ENCODE measurements at places on chromosomes 7 and 10.

DNA sequence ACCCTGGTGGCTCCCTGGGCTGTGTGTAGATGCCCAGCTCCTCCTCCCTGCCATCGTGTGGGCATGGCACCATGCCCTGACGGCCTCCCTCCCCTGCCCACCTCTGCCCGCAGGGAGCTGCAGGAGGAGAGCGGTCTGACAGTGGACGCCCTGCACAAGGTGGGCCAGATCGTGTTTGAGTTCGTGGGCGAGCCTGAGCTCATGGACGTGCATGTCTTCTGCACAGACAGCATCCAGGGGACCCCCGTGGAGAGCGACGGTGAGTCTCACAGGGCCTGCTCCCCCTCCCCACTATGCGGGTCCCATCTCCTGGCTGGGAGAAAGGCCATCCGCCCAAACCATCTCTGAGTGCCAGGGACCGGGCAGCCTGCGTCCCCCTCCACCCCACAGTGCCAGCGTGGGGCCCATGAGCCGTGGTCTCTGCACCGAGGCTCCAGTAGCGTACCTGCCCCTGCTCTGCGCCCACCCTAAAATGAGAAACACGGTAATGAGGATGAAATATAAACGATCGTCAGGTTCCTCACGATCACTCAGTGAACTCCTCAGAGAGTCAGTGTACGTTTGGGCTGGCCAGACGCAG lies 7.8 kb downstream of the NUDT1 start:
- no peak for DNase-seq

- DNase-seq: no peak
Measured at GRCh38 chr7:94655126-94655847, 646 bp downstream of the SGCE start.

DNA sequence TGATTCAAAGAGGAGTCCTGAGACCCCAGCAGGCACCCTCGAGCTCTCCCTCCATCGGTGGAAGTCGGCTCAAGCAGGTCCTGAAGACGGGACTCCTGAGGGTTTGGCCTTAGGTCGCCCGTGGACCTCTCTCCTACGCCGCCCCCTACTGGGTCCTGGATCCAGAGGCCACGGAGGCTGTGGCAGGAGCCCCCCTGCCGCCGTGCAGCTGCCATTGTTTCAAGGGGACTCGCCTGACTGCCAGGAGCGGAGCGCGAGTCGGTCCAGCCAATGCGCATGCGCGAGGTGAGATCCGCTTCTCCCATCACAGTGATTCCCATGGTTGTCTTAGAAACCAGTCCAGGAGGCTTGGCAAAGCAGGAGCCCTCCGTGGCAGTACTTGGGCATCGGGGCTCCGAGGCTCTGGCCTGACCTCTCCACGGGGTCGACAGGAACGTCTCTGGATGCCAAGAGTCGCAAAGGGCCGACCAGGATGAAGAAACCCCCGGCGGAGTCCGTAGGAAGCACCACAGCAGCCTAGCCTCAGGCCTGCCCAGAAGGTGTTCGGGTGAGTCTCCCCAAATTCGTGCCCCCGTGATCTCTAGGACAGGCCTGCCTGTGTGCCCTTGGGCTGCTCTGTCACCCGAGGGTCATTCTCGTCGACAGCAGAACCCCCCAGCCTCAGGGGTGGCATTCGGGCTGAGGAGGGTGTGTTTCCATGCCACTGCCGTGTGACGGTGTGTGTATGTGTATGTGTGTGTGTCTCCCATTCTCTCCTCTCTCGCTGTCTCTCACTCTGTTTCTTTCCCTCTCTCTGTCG lies 322.3 kb downstream of the ZNF716 start:
- no peak for DNase-seq

- no peak for DNase-seq
Measured at GRCh38 chr7:6654842-6655610, 17.9 kb downstream of the ZNF316 start.

DNA sequence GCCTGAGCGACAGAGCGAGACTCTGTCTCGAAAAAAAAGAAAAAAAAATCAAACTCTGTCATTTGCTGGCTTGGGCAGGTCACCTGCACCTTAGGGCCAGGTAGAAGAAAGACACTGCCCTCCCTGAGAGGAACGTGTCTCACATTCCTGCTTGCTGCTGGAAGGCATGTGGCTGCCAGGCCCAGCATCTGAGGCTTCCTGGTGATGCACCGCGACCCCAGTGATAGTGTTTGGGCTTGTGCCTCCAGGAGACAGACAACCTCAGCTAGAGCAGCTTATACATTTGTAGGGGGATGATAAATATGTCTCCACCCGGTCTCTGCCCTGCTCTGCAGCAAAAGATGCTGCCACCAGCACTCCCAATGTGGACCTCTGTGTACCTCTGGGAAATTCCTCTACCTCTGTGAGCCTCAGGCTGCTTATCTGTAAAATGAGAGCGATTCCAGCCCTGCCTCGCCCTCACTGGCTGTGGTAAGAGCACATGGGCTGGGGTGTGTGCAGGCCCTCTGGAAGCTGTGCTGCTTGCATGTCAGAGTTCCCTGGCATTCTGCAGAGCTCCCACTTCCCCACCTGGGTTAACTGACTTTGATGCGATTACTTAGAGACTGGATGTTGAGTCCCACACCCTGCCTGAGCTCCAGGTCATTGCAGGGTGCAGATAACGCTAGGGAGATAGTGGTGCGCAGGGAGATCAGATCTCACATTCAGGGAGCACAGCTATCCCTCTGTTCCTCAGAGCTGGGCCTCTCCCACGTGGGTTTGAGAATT lies 19.9 kb downstream of the SLC29A3 start:
- DNase-seq: no peak

DNA sequence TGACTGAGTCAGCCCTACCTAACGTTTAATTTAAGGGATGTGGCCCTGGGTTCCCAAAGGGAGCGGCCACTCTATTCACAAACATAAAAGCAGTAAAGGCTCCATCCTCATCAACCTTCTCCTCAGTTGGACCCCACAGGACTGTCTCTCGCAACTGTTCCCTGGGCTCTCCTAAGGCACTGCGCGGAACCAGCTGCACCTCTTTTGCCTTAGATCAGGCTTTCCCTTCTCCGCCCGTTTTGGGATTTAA lies 689 bp upstream of the GTPBP4 start:
- no peak for DNase-seq

DNA sequence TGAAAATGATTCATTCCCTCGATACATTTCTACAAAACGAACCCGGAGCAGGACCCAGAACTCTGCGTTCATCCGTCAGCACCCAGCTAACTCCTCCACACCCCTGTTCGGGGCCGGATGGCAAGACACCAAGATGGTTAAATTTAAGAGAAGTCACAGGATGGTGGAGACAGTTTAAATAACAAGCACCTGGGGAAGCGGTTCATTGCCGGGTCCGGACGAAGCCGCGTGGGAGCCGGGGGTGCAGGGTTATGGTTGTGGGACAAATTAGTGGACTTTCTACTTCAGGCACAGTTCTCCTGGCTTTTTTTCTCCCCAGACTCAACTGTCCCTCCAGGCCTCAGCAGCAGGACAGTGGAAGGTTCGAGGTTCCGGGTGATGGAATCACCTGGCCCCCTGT lies 45.4 kb downstream of the ASB13 start:
- no peak for DNase-seq

DNA sequence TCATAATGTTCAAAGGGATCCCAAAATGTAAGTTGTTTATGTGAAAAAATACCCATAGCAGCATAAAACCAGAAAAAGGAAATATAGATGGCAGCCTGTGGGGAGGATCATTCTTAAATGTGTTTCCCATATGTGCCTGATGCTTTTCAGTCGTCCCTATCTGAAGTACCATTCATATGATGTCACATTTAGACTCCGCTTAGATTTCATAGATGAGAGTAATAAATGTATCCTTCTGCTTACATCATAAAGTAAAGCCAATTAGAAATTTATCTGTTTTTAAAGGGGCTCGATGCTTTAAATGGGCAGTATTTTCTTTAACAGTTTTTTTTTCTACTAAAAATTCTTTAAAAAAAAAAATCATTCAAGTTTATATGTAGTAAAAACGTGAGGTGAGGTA lies 136.1 kb downstream of the KAT6B start:
- DNase-seq: no peak

DNA sequence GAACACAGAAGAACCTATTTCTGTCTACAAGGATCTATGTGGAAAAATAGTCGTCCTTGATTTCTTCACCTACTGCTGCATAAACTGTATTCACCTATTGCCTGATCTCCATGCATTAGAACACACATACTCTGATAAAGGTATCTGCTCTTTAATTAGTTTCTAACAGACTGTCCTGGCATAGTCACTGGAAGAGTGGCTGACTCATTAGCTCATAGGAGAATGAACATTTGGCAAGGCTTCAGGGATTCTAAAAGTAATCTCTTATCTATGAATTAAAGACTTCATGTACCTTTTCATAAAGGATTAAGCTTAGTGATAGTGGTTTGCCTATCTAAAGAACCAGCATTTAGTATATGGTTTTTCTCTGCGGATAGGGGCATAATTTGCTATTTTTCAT lies 4.1 kb downstream of the NHLRC2 start:
- no peak for DNase-seq

DNA sequence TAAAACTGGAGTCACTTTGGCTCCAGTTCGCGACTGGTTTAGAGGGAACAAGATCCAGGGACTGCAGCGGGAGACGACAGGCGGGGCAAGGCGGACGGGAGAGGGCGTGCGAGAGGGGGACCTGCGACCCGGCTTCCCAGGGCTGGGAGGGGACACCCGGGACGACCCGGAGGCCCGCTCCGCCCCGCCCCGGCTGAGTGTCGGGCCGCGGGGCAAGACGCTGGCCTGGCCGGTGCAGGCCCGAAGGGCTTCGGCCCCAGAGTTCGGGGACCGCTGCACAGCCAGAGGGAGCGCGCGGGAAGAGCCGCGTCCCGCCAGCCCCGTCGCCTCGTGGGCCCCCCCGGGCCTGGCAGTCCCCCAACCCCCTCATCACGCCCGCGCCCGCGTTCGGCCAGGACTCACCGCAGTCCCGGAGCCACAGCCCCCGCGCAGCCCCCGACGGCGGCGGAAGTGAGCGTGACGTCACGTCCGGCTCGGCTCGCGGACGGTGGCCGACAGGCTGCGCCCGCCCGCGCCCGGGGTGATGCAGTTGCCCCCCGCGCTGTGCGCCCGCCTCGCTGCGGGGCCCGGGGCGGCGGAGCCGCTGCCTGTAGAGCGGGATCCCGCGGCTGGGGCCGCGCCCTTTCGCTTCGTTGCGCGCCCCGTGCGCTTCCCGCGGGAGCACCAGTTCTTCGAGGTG lies at the start of the genes TUBGCP2 and ZNF511:
Gene TUBGCP2, minus strand, starts transcription at position 452 of the 679 bp plus-strand sequence. CDS start 5,931 bp downstream, outside the sequence.
Gene ZNF511, plus strand, starts transcription at position 494 of the 679 bp plus-strand sequence. Its CDS starts 30 bp downstream, at position 524.
- DNase-seq: peak; percentile 80

DNA sequence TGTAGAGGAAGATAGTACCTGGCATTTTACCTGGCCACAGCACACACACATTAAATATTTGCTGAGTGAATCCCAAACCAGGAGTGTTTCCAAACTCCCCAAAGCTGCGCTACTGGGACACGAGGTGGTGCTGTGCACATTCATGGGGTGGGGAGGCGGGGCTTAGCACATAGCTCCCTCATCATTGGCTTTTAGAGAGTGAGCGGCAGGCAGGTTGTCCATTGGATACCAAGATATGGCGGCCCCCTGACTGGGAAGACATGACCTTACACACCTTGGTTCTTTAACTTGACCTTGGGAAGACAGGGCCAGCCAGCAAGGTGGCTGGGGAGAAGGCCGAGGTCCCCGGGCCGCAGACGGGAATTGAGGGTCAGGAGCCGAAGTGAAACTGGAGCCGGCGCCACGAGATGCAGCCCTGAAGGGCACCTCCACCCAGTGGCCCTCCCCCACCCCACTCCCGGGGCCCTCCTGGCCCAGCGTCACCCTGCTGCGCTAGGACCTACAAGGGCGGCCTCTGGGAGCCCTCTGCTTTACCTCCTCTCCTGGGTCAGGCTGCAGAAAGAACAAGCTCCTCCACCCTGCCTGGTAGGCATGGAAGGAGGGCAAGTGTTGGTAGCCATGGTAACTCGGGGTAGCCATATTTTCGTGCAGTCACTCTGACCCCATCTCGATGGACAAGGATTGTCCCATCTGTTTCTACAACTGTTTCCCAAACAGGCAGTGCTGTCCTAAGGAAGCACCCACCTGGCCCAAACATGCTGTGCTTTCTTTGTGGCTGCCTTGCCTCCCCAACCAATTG lies 24.0 kb downstream of the TMEM176A start:
- DNase-seq: no peak

DNA sequence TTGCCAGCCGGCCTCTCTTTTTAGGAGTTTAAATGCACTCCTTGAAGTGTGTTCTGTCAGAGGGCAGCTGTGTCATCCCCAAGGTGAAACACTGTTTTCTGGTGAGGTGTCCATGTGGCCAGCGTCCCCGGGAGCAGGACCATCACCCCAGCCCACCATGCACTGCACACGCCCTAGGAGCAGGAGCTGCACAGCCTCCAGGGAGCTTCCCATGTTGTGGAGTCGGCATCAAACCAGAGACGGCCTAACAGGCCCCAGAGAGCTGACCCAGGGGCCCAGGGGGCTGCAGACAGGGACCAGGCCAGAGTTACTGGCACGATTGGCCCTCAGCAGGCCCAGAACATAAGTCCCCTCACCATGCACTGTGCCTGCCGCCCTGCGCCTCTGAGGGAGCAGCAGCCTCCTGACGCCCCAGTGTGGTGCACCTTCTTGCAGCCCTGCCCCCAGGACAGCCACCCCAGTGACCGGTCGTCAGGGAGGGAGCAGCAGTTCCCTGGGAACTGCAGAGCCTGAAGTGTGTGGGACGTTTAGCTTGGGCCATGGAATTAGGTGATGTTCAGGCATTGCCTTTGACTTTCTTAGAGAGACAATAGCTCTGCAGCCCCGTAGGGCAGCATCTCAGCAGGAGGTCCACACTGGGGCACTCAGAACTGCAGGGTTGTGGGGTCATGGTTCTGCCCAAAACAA lies 97.9 kb downstream of the NKX6-2 start:
- DNase-seq: no peak

- DNase-seq: no peak
Measured at GRCh38 chr7:155585951-155586350, 39.6 kb upstream of the CNPY1 start.

DNA sequence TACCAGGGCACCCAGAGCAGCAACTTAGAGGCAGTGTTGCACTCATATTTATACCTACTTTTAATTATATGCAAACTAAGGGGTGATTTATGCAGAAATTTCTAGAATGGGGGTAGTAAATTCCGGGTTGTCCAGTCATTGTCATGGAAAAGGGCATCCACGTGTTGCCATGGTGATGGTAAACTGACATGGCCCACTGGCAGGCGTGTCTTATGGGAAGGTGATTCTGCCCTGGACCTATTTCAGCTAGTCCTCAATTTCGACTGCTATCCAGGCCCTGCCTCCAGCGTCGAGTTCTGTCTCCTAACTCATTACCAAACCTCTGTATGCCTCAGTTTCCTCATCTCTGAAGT lies 12.8 kb downstream of the SNX8 start:
- DNase-seq: no peak

DNA sequence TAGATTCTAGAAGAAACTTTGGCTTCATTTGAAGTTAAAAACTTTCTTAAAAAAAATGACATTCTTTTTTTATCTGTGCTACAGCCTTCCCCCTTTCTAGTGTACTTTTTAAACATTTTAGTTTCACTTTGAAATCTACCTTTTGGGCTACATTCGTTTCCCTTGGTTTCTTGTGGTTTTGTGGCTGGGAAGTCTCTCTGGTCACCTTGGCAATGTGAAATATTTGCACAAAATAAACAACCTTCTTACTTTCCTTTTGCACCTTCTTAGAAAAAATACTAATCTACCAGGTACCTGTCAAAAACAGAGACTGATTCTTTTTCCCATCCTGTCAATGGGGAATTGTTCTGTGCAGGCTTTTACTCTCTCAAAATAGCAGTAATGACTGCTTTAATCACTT lies 350.2 kb downstream of the GATA3 start:
- peak; percentile 53 for DNase-seq

All from T-helper 22 cell (primary cell).